ENCODE measurements at places on chromosomes 5 and 9. TPM values are rescaled to one million over a fixed set of nuclear protein-coding genes. Genes with fewer than 3 reads are reported as not detected.
A peak's percentile ranks its signal among the peaks of the same experiment; 100 is the strongest.

- DNase-seq = no peak
Observed at GRCh38 chr9:98121058-98121457, 2.0 kb upstream of the TRIM14 start.

GRCh38 chr9:129596541-129597331 is 24.2 kb downstream of the C9orf50 start:
- DNase-seq = peak; percentile 73

- no peak for DNase-seq
Observed at GRCh38 chr9:93254806-93255493, 71.0 kb downstream of the WNK2 start.

- no peak for DNase-seq
Observed at GRCh38 chr5:75758116-75758515, 40.9 kb upstream of the POC5 start.

DNA sequence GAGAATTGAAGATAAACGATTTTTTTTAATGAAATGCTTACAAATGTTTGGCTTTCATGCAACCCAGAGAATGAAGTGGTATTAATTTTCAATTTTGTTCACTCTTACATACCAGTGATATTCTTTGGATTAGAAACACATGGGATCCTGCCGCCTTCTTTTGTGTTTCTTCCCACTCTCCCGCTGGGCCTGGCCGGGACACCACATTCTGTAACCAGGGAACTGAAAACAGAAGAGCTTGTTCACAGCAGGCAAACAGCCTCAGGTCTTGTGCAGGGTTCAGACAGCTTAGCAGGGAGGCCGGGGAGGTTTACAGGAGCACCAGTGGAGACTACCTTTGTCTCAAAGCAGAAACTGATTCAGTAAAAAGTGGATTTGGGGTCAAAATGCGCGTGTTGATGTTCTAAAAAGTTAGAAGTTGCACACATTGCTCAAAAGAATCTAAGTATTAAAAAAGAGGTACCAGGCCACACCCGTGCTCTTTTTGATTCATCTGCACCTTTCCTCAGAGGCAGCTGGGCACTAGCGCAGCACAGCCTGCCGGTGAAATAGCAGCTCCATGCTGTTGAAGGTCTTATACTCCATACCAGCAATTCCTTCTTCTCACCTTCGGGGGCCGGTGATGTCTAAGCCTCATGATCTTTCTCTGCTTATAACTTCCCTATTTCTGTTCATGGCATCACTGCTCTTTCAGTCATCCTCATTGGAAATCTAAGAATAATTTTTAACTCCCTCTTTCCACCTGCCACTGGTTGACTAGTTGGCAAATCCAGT is 67.1 kb downstream of the GRAMD2B start:
- DNase-seq = no peak

GRCh38 chr9:129750013-129750638 is 2.7 kb downstream of the PTGES start:
- no peak for DNase-seq

- DNase-seq = no peak
Observed at GRCh38 chr9:134004881-134005280, 12.8 kb upstream of the VAV2 start.

- DNase-seq = no peak
Observed at GRCh38 chr5:66727630-66728029, 131.4 kb downstream of the MAST4 start.

GRCh38 chr5:68196876-68197275 is 18.7 kb upstream of the PIK3R1 start:
- DNase-seq = no peak

DNA sequence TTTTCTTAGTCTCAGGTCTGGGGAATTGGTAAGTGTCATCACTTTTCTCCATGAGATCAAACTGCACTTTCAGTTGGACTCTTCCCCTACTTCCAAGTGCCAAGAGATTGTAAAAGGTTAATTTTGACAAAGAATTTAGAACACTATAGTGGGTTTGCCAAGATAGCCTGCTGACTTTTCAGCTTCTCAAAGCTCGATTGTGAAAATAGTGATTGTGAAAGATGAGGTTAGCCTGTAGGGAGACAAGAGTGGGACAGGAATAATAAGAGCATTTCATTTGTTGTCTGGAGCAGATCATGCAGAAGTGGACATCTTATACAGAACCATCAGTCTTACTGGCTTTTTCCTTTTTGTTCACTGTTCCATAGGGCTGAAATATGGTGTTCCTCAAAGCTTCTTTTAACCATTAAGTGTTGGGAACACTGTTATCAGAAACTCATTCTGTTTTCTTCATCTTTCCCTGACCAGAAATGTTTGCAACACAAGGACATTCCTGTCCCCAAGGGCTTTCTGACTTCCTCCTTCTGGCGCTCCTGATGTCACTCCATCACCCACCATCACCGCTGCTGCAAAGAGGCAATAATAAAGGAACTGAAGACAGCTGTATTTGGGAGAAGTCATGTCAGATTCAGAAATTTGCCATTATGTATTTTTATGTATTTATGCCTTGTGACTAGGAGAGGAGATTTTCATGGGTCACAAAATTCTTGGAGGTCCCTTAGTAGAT is 11.6 kb upstream of the SPTAN1 start:
- DNase-seq = no peak

GRCh38 chr9:95963659-95964058 is 88.2 kb downstream of the ERCC6L2 start:
- no peak for DNase-seq

DNA sequence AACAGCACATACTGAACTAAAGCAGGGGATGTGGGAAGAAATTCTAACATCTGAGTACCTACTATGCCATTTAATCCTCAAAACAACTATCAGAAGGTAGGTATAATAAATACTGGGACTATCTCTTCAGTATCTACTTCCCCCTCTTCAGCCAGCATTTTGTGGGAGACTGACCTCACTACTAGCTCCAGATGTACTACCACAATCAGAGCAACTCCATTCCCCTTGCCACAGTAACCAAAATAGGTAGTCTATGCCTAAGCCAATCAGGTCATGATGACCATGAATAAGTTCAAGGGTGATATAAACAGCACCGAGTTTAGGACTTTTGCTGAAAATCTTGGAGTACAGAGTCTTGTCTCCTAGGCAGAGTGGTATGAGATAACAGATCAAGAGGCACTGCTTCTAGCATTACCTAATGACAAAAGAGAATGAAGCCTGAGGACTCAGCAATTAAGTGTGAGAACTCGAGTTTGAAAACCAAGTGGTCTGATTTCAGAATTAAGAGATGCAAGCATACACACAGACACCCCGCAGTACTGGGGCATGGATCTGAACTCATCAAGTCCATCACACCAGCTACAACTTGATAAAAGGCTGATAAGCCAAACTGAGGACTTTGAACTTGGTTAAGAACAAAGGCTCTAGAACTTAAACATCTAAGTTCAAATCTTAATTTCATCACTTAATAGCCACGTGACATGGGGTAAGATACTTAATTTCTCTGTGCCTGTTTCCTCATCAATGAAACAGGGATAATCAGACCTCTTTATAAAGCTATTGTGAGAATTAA is 9.7 kb downstream of the FNIP1 start:
- no peak for DNase-seq

- DNase-seq = no peak
Observed at GRCh38 chr9:114591291-114591787, 3.8 kb downstream of the ATP6V1G1 start.

DNA sequence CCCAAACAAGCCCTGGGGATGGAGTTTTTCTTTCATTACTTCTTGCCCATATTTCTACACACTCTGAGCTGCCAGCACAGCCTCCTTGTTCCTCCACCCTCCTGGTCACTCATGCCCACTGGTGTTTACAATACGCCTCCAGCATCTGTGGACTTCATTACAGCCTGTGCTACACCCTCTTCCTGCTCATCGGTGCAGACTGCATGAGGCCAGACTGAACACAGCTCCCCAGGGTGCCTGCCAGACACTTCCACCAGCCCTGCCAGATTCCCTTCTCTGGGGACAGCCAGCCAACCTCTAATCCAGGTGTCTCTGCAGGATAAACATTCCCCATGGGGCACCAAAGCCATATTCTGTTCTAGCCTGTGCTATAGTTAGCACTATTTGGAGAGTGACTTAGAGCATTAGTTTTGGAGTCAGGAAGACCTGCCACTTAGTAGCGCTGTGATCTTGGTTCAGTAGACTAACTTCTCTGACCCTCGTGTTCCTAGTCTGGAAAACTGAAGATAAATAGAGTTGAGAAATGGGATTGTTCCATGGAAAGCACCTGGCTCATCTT is 163.8 kb upstream of the KLF4 start:
- DNase-seq = no peak

GRCh38 chr9:72931437-72931836 is 21.4 kb downstream of the ALDH1A1 start:
- no peak for DNase-seq

Gene TSSK1B
- under 0.01 TPM for total RNA-seq

Gene PCDHB11
- under 0.01 TPM for total RNA-seq

Gene GPR150
- under 0.01 TPM for total RNA-seq

Gene GRIN1
- not detected for total RNA-seq

Gene PCDHA10
- under 0.01 TPM for total RNA-seq

Measured in IMR-90 (cell line).